ENCODE measurements at places on chromosomes 5 and 9.

DNA sequence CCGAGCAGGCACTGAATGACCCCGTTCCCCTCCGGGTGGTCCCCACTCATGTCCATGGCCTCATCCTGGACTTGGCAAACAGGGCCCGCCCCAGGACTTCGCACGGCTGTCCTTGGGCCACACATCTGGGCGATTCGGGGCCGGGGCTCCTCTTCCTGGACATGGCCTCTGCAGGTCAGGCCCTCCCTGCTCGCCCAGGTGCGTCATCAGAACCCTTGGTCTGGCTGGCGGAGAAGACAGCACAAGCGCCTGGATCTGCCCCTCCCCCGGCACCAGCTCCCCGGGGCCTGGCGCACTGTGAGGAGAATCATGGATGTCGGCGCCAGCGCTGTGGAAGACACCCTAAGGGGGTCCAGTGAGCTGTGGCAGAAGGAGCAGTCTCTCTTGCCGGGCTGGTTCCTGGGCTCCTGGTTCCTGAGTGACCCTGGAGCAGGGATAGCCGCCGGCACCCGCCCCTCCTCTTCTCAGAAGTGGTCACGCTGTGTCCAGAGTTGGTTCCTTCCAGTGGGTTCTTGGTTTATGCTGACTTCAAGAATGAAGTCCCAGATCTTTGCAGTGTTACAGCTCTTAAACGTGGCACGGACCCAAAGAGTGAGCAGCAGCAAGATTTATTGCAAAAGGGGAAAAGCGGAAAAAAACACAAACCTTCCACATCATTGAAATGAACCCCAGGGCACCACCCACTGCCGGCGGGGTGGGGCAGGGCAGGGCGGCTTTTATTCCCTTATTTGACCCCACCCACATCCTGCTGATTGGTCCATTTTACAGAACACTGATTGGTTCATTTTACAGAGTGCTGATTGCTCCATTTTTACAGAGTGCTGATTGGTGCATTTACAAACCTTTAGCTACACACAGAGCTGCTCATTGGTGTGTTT lies 25.9 kb upstream of the SLC12A7 start:
- no peak for DNase-seq

- no peak for DNase-seq
Measured at GRCh38 chr9:108765265-108765664, 90.5 kb downstream of the ACTL7B start.

GRCh38 chr5:10194083-10194482 lies 55.6 kb downstream of the ATPSCKMT start:
- no peak for DNase-seq

- DNase-seq = no peak
Measured at GRCh38 chr9:114941376-114941775, 11.0 kb upstream of the TNFSF8 start.

DNA sequence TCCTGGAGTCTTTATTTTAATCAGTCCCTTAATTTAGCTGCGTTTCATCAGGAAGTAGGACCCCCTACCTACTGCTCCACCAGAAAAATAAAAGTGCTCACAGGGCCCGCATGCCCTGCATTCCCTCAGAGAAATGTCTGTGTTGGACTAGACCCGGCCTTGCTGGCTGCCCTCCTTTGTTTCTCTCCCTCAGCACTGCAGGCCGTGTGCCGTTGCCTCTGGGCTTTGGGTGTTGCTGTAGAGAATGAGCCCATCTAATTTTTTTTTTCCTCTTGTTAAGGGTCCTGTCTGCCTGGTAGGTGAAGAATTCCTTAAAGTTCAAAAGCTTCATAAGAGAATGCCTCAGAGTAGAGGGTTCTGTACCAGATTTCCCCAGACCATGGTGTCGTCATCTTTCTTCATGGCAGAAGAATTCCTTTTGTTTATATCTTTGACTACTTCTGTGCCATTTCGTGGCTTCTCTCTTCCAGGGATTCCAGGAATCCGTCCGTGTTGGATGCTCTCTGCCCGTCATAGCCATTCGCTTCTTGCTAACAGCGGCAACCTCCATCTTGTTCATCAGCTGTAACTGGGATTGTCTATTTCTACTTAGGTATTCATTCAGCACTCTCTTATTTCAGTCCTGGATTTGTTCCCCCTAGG lies 49.8 kb upstream of the ANGPTL2 start:
- no peak for DNase-seq

DNA sequence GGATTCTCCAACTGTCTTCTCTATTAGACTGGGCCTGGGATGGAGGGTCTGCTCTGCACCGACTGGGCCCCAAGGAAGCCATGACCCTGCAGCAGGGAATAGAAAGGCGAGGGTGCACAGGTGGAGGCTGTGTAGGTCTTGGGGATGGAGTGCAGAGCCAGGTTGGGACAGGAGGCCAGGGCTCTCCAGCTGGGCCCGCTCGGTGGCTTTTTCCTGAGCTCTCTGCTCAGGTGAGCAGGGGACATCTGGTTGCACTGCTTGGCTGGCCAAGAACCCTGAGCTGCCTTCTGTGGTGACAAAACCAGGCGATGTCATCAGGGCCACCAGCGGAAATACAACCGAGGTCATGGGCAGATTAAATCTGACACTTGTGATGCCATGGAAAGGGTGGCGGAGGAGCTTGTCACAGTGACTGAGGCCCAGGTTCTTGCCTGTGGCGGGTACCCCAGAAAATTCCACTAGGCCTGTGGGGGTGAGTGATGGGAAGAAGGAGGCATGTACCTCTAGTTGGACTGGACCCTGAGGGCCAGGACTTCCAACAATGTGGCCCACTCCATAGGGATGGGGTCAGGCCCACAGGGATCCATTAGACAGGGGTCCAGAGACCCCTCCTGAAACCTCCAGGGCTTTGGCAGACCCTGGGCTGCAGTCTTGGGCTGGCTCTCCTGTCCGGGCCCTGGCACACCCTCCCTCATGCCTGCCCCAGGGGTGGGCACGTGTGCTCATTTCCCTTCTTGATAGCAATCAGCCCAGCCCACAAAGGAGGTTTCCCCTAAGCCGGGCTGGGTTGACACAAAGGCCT lies 4.4 kb upstream of the IL3 start:
- DNase-seq = no peak

- DNase-seq = no peak
Measured at GRCh38 chr5:106854922-106855321, 815.8 kb downstream of the EFNA5 start.

DNA sequence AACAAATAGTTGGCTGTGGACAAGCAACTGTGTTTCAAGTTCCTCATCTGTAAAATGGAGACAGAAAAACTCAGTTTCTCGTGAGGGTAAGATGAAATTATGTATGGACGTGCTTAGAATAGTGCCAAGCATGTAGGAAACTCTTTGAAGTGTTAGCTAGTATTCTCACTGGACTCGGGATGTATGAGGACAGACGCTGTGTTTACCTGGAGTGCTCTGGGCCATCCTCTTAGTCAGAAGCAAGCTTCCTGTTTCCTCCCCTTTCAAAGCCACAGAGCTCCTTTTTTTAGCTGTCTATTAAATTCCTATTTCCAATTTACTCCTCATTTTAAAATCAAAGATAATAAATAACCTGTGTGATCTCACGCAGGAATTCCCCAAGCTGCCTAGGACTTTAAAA lies 23.8 kb upstream of the IQGAP2 start:
- DNase-seq = no peak

DNA sequence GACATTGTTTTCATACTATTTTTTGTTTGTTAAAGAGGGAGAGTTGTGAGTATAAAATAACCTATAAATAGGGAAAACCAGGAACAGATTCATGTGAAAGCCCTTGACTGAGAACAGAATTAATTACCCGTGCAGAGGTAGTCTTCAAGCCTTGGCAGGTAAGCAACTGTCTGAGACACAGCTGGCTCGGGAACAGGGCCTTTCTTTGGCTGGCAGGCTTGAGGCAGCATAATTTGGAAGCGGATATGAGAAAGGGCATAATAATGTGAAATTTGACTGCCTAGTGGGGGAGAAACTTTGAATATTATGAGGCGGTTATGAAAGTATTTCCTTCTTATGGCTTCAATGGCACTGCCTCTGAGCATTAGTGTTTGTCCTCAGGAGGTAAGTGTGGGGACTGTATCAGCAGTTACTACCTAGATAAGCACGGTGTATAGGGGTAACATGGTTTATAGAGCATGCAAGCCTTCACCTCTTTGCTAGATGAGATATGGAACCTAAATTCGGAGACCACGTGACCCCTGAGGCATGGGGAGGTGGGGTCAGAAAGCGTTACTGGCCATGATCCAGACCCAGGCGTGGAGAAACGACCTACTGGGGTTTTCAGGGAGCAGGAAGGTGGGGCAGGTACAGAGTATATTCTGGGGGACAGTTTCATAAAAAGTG lies 210.2 kb upstream of the GAS1 start:
- no peak for DNase-seq

- no peak for DNase-seq
Measured at GRCh38 chr5:126961702-126962101, 68.7 kb downstream of the MARCHF3 start.

- no peak for DNase-seq
Measured at GRCh38 chr5:115895821-115896220, 54.1 kb downstream of the AP3S1 start.

DNA sequence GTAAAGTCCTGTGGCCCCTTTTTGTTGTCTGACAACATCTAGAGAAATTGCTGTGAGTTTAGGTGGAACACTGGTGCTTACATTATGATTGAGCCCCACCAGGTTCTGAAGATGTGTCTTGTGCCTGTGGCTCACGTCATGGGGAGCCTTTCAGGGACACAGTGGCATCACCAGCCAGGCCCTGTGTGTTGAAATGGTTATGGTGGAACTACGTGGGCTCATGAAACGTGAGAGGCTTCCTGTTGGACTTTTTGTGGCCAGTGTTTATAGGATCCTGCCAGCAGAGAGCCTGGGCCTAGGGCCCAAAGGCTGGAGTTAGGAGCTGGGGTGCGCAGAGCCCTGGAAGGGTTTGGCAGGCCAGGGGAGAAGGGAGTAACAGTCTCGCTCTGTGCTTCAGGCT lies 46.8 kb downstream of the TENT4A start:
- DNase-seq = no peak

GRCh38 chr9:826500-827280 lies 14.8 kb upstream of the DMRT1 start:
- no peak for DNase-seq

GRCh38 chr5:152218694-152219093 lies 186.4 kb downstream of the NMUR2 start:
- no peak for DNase-seq

DNA sequence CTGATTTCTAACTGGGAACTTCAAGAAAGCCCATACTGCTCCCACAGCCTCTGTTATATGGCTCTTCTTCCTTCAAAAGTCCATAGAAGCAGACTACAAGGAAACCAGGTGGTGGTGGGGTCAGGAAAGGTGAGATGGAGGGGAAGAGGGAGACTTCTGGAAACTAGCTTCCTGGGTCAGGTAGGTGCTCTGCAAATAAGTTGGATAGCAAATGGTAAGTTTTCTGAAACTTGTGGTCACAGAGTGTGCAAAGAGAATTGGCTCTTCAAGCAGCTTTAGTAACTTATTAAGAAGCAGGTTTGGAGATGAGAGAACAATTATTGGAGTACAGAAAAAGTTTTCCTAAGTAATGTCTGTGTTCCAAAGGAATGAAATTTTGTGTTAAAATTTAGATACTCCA lies 316.9 kb downstream of the ADGRV1 start:
- DNase-seq = no peak

- no peak for DNase-seq
Measured at GRCh38 chr9:76856016-76856415, 49.9 kb downstream of the PRUNE2 start.

GRCh38 chr9:94936419-94936818 lies 209.9 kb downstream of the AOPEP start:
- peak; percentile 78 for DNase-seq

DNA sequence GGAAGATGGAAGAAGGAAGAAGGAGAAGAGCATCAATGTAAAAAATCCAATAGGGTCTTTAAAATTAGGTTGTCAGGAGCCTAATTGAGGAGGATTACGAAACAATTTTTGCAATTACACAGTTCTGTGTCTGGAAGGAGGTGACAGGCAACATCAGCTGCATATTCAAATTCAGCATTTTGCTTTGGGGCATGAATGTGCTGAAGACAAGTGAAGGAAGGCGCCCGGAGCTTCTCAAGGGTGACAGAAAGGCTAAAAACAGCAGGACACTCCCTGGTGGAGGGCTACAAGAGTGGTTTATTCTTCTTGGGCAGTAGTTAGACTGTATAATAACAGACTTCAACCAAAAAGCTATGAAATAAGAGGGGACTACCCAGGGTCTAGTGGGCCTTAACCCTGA lies 188.3 kb downstream of the BRINP1 start:
- no peak for DNase-seq

DNA sequence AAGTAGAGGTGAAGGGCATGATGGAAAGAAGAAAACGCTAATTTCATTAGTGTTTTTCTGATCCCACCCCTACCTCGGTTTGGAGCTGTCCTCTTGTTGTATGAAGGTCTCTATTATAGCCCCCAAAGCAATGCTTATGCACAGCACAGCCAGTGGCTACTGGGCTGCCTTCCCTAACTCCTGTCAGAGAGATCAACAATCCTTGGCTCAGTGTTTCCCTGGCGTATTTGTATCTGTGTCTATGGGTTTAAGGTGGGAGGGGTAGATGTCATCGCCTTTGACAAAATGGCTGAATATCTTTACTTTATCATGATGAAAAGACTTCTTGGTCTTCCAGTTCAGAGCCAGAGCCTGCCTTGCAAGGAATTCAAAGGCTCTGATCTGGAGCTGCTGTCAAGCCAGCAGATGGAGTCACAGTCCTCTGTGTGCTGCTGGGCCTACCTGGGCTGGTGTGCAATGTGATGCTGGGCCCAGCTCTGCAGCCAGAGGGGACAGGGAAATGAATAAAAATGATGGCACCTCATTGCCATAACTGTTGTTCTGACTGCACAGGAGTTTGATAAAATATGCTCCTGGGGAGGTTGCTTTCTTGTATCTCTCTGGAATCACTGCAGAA lies 20.1 kb upstream of the HSPA9 start:
- no peak for DNase-seq

DNA sequence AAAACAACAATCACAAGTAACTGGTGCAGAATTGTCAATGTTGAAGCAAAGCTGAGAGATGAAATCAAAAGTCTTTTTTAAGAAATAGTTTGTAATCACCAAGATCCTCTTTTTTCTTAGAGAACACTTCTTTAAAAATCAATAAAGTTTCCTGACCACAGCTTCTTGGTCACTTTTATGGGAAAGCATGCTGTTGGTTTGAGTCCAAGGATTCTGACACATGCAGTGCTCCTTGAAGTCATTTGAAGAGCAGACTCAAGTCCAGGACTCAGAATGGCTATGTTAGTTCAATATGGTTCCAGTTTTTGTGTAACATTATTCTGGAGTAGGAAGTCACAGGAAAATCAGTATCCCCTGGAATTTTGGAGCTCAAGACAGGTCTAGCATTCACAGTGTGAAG lies 480.6 kb downstream of the NR2F1-AS1 start:
- DNase-seq = no peak

Measured in right lung (tissue), 10 donors.